Stimulated activated naive B cell treated with anti-CD40 and anti-IgM and Interleukin-4, amounts not matched to agents 10 μg/mL and 1 μg/mL and 100 μg/mL, for 72 hours (primary cell): ENCODE measurements at places on chromosomes 3 and 15.

DNA sequence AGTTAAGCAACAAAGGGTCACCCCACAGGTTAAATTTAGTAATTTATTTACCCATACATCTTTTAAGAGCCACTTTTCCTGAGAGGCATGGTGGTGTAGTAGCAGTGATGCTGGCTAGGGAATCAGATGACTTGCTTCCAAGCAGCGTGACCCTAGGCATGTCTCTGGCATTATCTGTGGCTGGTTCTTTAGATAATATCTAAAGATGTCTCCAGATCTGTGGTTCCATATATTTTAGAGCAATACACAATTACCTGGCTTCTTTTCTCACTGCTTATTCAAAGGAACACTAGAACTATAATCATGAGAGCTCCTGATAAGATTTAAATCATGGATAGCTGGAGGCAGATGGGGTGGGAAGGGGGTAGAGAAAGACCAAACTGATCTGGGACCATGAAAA, 21.1 kb upstream of the MEIS2 start:
- H3K27ac ChIP-seq: no peak overlapping the region
- no peaks in the 10 kb centered on the region for H3K36me3 ChIP-seq
- H3K4me1 ChIP-seq: no peaks in the 10 kb centered on the region
- peaks cover 7% of the 10 kb centered on the region for H3K27me3 ChIP-seq
- H3K4me3 ChIP-seq: no peak overlapping the region
- no peak for DNase-seq

DNA sequence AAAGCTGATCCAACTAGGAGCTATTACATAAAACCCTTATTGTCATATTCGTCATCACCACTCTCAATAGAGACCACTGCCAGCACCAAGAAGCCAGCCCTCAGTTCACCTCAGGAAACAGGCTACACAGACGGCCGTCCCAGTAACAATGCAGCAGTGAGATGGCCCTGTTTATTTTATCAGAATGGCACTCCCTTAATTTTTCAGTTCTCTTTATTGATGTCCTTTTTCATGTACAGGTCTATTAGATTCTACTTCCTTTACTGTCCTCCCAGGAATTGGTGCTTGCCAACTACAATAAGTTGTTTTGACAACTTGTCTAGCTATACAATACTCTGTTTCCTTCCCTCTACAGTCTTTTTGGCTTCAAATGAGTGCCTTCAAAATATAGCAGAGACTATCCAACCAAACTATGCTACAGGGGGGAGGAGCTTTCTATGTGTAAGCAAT, 272.5 kb downstream of the ZBTB20 start:
- no peak overlapping the region for H3K27ac ChIP-seq
- DNase-seq: no peak
- H3K27me3 ChIP-seq: no peaks in the 10 kb centered on the region
- peaks cover 34% of the 10 kb centered on the region for H3K4me1 ChIP-seq
- no peak overlapping the region for H3K4me3 ChIP-seq
- H3K36me3 ChIP-seq: peaks cover 5% of the 10 kb centered on the region

- H3K4me1 ChIP-seq: peaks cover 1% of the 10 kb centered on the region
- no peak for DNase-seq
- H3K27ac ChIP-seq: no peak overlapping the region
- no peak overlapping the region for H3K4me3 ChIP-seq
- peaks cover 24% of the 10 kb centered on the region for H3K36me3 ChIP-seq
Measured at GRCh38 chr3:18417904-18418572, 7.1 kb downstream of the SATB1 start.

GRCh38 chr3:71499227-71499876, 84.2 kb downstream of the FOXP1 start:
- H3K4me3 ChIP-seq: no peak overlapping the region
- H3K36me3 ChIP-seq: peaks cover 12% of the 10 kb centered on the region
- peaks cover 51% of the 10 kb centered on the region for H3K4me1 ChIP-seq
- DNase-seq: no peak

- peaks cover 38% of the 10 kb centered on the region for H3K36me3 ChIP-seq
- DNase-seq: peak; percentile 26
- no peak overlapping the region for H3K4me3 ChIP-seq
- H3K4me1 ChIP-seq: peaks cover 6% of the 10 kb centered on the region
- H3K27ac ChIP-seq: peak overlapping the region; percentile 79
Measured at GRCh38 chr15:48992545-48992944, 28.8 kb upstream of the SHC4 start.

- no peak overlapping the region for H3K4me3 ChIP-seq
- no peaks in the 10 kb centered on the region for H3K4me1 ChIP-seq
- DNase-seq: no peak
- H3K27me3 ChIP-seq: no peaks in the 10 kb centered on the region
- H3K27ac ChIP-seq: no peak overlapping the region
Measured at GRCh38 chr3:136404056-136404455, 153.9 kb downstream of the PCCB start.

DNA sequence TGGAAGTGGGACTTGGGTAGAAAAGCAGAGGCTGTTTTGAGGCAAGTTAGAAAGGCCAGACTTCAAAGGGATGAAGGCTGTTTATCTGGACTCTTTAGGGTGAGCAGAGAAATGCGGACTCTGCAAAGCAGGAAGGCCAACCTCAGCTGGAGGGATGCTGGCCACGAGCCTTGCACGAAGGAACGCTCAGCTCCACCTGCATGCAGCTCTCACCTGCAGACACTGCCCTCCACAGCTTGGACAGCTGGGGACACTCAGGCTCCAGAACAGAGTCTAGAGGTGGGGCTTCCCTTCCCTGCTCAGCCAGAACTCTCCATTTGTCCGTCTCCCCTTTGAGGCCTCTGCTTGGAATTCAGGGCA, 229.7 kb downstream of the ADAMTS17 start:
- peaks cover 12% of the 10 kb centered on the region for H3K27me3 ChIP-seq
- DNase-seq: no peak
- peaks cover 2% of the 10 kb centered on the region for H3K4me1 ChIP-seq
- H3K27ac ChIP-seq: no peak overlapping the region
- no peaks in the 10 kb centered on the region for H3K36me3 ChIP-seq
- H3K4me3 ChIP-seq: no peak overlapping the region

DNA sequence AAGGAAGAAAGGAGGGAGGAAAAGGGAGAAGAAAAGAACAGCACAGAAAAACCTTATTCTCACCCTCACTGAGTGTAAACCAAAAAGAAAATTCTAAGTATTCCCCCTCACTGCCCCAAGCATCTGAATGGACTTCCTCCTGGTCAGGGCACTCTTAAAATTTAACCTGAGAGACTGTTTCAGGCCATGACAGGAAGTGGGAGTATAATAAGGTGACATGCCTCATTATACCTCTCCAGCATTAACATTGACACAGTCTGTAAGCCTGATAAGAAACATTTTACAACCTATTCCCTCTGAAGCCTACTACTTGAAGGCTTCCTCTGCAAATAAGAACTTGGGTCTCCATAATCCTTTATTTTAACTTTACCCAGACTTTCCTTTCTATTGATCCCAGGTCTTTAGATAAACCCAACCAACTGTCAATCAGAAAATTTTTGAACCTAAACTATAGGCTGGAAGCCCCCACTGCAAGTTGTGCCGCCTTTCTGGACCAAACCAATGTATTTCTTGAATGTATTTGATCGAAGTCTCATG, 41.7 kb downstream of the SLCO2A1 start:
- peaks cover 8% of the 10 kb centered on the region for H3K27me3 ChIP-seq
- no peak overlapping the region for H3K27ac ChIP-seq
- DNase-seq: no peak
- no peaks in the 10 kb centered on the region for H3K4me1 ChIP-seq

DNA sequence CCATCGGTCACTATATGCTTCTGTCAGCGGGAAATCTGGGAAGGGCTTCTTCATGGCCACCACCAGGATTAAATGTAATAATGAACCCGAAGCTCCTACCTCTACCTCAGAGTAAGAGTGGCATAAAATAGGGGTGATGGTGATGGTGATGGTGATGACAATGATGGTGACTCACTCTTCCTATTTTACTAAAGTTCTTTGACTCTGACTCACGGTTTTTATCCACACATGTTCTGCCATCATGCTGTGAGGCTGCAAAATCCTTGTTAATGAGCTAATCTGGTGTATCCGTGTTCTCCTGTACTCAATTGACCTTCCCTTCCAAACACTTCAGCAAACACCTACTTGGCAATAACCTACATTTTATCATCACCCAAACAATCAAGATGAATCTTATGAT, 18.3 kb upstream of the FOXP1 start:
- H3K36me3 ChIP-seq: no peaks in the 10 kb centered on the region
- no peak for DNase-seq
- peaks cover 13% of the 10 kb centered on the region for H3K27me3 ChIP-seq
- H3K27ac ChIP-seq: no peak overlapping the region
- H3K4me1 ChIP-seq: no peaks in the 10 kb centered on the region

- H3K4me3 ChIP-seq: no peak overlapping the region
- no peaks in the 10 kb centered on the region for H3K27me3 ChIP-seq
- no peak overlapping the region for H3K27ac ChIP-seq
- no peak for DNase-seq
Measured at GRCh38 chr3:148493631-148494030, 204.1 kb upstream of the AGTR1 start.

- H3K27ac ChIP-seq: no peak overlapping the region
- H3K27me3 ChIP-seq: no peaks in the 10 kb centered on the region
- no peak overlapping the region for H3K4me3 ChIP-seq
- no peak for DNase-seq
Measured at GRCh38 chr3:171375666-171376595, 84.3 kb downstream of the TNIK start.

DNA sequence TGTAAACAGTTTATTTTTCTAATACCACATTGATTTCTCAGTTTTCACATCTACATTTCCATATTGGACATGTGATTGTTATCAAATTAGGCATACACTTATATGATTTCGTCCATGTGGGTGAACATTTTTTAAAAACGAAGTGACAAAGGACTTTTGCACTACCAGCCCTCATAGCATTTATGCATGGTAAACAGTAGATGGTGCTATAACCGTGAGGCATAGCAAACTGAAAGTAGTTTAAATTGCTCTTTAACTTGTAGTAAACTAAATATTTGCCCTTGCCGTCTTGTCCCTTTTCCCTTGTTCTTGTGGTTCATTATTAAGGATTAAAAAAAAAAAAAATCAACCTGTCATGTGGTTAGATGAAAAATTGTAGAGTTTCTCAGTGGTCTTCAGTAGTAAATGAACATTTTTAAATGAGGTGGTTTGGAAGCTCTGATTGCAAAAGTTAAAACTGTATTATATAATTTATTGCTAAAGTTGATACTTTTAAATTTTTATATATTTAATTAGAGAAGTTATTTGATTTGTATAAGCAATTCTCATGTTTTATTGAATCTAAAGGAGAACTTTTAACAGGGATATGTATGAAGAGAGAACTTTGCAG, 24.0 kb downstream of the STX19 start:
- H3K27me3 ChIP-seq: no peaks in the 10 kb centered on the region
- peak overlapping the region; percentile 61 for H3K4me3 ChIP-seq
- no peak for DNase-seq
- H3K36me3 ChIP-seq: peaks cover 5% of the 10 kb centered on the region
- no peak overlapping the region for H3K27ac ChIP-seq

DNA sequence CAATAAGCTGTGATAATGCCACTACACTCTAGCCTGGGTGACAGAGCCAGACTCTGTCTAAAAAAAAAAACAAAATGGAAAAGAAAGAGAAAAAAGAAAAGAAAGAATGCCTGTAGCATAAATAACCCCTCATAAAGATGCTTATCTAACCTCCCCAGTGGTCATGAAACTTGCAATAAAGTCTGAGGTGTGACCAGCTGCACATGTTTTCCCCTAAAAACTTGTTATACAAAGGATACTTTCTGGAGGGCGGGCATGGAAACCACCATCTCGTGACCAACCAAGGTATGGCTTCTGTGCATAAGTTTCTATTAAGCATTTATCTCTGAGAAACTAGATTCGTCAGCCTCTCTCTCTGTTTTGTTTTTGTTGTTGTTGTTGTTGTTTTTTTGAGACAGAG, 21.8 kb downstream of the CCDC32 start:
- no peaks in the 10 kb centered on the region for H3K27me3 ChIP-seq
- H3K36me3 ChIP-seq: peaks cover 55% of the 10 kb centered on the region
- peak overlapping the region; percentile 28 for H3K27ac ChIP-seq
- H3K4me3 ChIP-seq: no peak overlapping the region
- no peak for DNase-seq

GRCh38 chr15:77627067-77627466, 5.6 kb downstream of the LINGO1 start:
- H3K36me3 ChIP-seq: no peaks in the 10 kb centered on the region
- no peak overlapping the region for H3K27ac ChIP-seq
- no peak for DNase-seq
- no peak overlapping the region for H3K4me3 ChIP-seq
- peaks cover 40% of the 10 kb centered on the region for H3K27me3 ChIP-seq

DNA sequence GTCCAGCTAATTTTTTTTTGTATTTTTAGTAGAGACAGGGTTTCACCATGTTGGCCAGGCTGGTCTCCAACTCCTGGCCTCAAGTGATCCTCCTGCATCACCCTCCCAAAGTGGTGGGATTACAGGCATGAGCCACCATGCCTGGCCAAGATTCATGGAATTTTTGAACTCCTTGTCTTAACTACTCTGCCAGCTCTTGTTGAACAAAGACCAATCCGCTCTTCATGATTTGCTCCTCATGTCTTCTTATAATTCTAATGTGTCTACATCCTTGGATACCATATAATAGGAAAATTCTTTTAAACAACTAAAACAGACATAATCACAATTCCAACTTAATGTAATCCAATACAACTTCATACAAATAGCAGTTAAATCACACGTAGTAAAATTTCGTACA, 21.3 kb downstream of the UBA5 start:
- H3K36me3 ChIP-seq: peaks cover 17% of the 10 kb centered on the region
- no peak for DNase-seq
- H3K27me3 ChIP-seq: no peaks in the 10 kb centered on the region

DNA sequence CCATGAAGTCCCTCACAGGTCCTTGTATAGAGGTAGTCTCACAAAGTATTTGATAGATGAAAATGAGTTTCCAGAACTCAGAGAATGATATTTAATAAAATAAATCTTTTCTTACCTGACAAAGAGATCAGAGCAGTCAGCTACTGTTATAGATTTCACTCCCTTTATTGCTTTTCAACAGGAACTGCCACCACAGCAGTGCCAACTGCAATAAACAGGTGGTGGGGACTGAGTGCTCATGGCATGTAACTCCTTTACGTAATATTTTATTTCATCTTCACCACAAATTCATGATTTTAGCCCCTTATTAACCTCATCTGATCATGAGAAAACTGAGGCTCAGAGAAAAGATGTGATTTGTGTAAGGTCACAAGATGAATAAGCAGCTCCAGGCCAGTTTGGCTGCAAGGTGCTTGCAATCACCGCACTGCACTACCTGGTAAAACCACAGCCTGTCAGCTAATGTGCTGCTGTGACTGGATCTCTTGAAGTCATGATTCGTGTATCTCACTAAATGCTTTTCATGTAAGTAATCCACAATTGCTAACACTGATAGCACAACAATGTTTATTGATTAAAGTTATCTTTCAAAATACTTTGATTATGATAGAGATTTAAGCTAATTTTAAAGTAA, 78.8 kb downstream of the WNT5A start:
- no peak overlapping the region for H3K27ac ChIP-seq
- no peaks in the 10 kb centered on the region for H3K4me1 ChIP-seq
- H3K36me3 ChIP-seq: no peaks in the 10 kb centered on the region
- H3K27me3 ChIP-seq: no peaks in the 10 kb centered on the region
- DNase-seq: no peak
